ENCODE measurements at places on chromosomes 5 and 9.

DNA sequence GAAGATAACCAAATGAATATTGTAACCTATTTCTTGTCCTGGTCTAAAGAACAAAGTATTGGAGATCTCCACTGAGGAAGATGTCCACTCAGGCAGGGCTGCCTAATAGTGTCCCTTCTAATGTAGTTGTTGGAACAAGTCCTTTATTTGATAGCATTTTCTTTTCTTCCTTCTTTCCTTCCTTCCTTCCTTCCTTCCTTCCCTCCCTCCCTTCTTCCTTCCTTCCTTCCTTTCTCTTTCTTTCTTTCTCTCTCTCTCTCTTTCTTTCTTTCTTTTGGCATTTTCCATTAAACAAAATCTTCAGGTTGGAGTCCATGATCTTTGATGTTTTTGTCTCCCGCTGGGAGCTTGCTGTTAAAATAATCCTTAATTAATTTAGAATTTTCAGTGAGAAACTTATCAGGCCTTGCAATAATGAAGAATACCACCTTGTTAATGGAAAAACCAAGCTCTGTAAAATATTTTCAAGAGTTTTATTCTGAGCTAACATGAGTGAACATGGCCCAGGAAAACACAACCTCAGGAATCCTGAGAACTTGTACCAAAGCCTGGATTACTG, 43.5 kb upstream of the TENT2 start:
- DNase-seq, result no peak

DNA sequence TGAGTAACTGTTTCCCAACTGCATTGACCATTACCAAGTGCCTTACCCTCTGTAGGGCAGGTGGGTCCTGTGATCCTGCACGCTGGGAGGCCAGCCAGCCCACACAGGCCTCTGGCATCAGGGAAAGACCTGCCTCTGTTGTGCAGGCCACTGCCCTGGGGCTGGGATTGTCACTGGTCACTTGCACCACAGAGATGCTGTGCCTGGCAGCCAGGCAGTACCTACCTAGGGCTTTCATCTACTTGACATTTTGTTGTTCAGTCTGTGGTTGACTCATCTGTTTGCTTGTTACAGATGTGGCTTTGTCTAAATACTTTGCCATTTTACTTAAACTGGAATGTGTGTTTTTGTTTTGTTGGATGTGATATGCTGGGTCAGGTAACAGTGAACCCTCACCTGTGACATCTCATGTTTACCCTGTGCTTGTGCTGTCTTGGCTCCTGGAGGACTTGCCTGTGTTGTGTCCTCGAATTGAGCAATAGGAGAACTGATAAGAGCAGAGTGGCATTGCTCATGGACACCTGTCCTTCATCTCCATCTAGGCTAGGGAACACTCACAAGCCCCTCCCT, 32.8 kb downstream of the SECISBP2 start:
- DNase-seq, result no peak

DNA sequence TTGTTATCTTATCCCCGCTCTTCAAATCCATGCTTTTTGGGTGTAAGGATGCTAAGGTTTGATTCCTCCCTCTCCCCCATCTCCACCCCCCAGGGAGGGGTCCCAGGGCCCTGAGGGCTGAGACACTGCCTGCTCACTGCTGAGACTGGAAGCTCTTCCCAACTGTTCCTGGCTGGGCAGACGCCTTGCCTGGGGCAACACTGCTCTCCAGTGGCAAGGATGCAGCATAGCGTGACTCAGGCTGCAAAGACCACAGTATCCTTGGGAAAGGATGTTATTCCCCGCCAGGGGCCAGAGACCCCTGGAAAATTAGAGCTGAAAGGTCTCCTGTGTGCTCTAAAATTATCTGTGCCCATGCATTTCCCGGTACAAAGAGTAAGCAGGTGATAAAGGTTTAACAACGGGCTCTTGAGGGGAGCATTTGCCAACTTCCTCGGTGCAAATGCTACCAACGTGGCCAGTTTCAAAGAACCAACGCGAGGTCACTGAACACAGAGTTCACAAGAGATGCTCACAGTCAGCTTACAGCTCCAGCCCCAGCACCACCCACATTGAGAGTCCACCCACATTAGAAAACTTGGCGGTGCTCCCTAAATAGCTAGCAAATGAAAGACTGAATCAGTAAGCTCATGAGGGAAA, 271.9 kb downstream of the NSG2 start:
- DNase-seq, result peak; percentile 45

- no peak for DNase-seq
These were observed 16.9 kb upstream of the PLCXD3 start for GRCh38 chr5:41527201-41527779.

DNA sequence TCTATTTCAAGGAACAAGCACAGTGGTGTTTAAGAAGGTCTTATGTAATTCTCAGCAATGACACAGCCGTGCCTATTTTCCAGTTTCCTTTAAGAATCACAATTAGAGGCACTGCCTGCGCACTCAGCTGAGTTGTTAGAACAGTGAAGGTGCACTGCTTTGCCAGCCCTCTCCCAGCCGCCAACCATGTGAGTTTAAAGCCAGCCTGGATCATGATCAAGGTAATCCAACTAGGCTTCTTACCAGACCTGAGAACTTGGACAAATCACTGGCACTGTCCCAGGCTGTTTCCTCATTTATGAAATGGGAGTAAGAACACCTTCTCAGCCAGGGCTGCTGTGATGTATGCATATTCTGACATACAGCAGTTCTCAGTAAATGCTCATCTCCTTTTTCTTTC, 99.6 kb downstream of the ASTN2 start:
- no peak for DNase-seq

- DNase-seq, result no peak
These were observed 16.6 kb upstream of the FBP2 start for GRCh38 chr9:94610181-94610606.

DNA sequence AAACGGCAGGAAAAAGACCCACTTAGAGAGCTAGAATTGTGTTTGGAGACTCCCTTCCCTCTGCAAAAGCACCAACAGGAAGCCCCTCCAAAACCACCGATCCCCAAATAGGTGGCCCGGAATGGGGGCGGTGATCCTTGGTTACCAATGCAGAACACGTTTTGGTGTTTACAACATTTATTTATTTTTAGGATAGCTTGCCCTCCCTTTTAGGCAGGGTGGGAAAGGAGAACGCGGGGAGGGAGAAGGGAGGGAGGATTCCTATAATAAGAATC, 579 bp upstream of the NTRK2 start:
- no peak for DNase-seq

All from LoVo (cell line).